ENCODE measurements at places on chromosomes 3 and 15. TPM values are rescaled to one million over a fixed set of nuclear protein-coding genes. Genes with fewer than 3 reads are reported as not detected.

CX3CR1 gene
- total RNA-seq, result not detected

DNA sequence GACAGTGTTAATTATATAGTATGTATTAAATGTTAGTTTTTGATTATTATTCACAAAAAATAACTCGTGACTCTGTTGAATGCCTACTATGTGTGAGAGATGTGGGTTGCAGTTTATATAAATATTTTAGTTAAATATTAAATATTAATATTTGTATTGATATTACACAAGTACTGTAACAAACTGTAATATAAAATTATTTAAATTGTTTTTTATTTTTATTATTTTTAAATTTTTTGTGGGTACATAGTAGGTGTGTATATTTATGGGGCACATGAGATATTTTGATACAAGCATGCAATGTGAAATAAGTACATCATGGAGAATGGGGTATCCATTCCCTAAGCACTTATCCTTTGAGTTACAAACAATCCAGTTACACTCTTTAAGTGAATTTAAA is 196.1 kb upstream of the ZNF717 start:
- DNase-seq, result no peak

PRRT3 gene
- total RNA-seq, result 1.1 TPM

- DNase-seq, result no peak
Measured at GRCh38 chr15:85780225-85780985, 14.3 kb downstream of the KLHL25 start.

UPK1B gene
- total RNA-seq, result not detected

SPTBN5 gene
- total RNA-seq, result 0.45 TPM

VPS8 gene
- 57.4 TPM for total RNA-seq

DNA sequence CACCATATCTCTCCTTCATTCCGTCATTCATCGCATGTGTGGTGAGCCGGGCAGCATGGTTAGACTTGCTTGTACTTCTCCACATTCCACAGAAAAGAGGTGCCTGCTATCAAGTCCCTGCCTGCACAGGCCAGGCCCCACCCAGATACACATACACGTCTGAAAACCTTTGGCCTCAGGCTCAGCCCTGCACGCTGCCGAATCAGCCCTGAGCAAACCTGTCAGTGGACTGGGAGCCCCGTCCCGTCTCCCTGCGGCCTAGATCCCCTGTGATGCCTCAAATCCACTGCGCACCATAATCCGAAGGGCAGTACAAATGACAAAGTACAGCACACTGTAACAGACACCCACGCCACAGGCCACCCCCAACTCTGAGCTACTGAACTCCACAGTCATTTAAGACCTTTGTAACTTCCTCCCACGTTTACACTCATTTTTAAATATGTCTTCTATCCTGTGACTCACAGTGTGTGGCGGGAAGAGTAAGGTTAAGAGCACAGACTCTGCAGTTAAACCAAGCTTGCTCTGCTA is 67.1 kb downstream of the MB21D2 start:
- no peak for DNase-seq

GRCh38 chr3:168044049-168044448 is 51.7 kb downstream of the GOLIM4 start:
- no peak for DNase-seq

DNA sequence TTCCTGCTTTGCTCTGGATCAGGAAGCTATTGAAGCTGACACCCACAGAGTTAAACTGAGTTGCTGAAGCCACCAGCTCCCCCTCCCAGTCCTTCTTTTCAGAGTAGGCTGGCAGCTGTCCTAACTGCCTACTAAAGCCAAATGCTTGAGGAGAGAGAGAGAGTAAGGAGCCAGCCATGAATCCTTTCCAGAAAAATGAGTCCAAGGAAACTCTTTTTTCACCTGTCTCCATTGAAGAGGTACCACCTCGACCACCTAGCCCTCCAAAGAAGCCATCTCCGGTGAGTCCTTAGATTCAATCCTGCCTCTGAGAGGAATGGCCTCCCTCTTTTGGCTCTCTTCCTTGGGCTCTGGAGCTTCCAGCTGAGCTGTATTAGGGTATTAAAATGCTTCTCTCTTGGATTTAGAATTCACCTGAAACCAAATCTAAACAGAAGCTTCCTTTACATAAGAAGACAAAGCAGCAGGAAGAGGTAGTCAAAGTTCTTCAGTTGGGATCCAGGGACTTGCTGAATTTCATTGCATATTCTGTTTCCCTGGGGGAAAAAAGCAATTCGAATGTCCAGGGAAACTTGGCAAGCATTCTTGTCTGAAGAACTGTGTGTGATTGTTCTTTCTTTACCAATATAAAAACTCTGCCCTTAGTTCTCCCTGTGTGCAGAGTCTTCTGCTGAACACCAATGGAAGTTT is at the start of gene SLC15A2:
Gene SLC15A2, plus strand, starts transcription at position 101 of the 690 bp plus-strand sequence. Its CDS starts 76 bp downstream, at position 177.
- DNase-seq, result peak; percentile 52

GRCh38 chr15:100687582-100688141 is 85.3 kb downstream of the ASB7 start:
- DNase-seq, result no peak

GRCh38 chr3:149468504-149469212 is 5.8 kb upstream of the TM4SF4 start:
- no peak for DNase-seq

SIN3A gene
- total RNA-seq, result 22.7 TPM

- DNase-seq, result no peak
Measured at GRCh38 chr3:177447938-177448337, 250.7 kb upstream of the TBL1XR1 start.

GRCh38 chr3:168165390-168166269 is 69.9 kb upstream of the GOLIM4 start:
- peak; percentile 82 for DNase-seq

GRCh38 chr3:133092681-133093080 is 54.5 kb downstream of the TMEM108 start:
- peak; percentile 30 for DNase-seq

AGTR1 gene
- 5.6 TPM for total RNA-seq

RAMAC gene
- 24.8 TPM for total RNA-seq

GRCh38 chr3:114863848-114864247 is 283.2 kb downstream of the ZBTB20 start:
- no peak for DNase-seq

DNA sequence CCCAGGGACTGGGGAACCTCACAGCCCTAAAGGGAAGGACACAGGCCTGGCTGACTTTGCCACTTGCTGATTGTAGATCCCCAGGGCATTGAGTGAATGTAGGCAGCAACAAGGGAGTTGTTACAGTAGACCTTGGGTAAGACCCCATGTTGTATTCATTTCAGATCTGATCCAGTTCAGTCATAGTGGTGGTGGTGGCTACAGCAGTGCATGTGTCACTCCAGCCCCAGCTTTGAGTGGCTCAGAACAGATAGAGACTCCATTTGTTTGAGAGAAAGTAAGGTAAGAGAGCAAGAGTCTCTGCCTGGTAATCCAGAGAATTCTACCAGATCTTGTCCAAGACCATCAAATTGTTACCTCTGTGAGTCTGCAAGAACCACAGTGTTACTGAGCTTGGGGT is 278.7 kb upstream of the SATB1 start:
- DNase-seq, result no peak

DNA sequence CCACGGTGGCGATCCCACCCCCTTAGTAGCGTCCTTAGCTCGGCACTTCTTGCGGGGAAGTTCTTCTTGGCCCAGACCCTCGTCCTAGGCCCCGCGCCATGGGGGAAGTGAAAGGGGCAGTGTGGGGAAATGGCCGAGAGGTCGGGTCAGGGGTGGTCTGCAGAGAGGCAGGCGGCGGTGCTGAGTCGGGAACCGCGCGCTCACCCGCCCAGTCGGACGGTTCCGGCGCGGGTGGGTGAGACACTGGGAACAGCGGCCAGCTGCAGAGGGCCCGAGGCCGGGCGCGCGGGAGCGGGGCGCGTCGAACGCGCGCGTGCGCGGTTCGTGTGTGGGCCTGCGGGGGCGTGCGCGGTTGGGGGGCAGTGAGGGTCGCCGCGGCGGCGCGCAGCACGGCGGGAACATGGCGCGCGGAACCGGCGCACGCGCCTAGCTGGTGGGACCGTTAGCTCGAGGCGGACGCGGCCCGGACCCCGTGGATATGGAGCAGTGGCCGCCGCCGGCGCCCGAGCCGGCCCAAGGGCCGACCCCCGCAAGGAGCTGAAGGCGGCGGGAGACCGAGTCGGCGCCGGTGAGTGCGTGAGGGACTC is 246.9 kb downstream of the GOLGA6L6 start:
- no peak for DNase-seq

LRRC3B gene
- total RNA-seq, result not detected

DNA sequence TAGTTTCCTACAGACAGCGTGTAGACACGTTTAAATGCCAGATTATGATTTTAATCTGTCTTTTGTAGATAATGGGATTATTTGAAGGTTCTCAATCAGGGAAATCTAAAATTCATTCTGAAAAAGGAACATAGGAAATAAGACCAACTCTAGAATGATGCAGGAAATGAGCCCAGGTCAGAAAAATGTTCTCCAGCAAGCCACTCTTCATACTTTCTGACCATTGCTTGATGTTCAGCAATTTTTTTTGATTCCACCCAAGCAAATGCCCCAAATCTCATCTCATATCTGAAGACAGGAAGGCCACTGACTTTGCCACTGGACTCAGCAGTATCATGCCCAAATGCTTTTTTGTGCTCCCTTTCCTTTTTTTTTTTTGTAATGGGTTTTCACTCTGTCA is 373.4 kb downstream of the LPP start:
- DNase-seq, result no peak

GRCh38 chr3:11282250-11283138 is 10.3 kb downstream of the ATG7 start:
- DNase-seq, result peak; percentile 12

TM4SF18 gene
- not detected for total RNA-seq

- DNase-seq, result no peak
Measured at GRCh38 chr3:97899331-97899730, 72.9 kb downstream of the RIOX2 start.

GRCh38 chr15:86916671-86917360 is 837.1 kb downstream of the AGBL1 start:
- DNase-seq, result no peak

- DNase-seq, result no peak
Measured at GRCh38 chr3:124235446-124235845, 243.5 kb upstream of the ROPN1 start.

DNA sequence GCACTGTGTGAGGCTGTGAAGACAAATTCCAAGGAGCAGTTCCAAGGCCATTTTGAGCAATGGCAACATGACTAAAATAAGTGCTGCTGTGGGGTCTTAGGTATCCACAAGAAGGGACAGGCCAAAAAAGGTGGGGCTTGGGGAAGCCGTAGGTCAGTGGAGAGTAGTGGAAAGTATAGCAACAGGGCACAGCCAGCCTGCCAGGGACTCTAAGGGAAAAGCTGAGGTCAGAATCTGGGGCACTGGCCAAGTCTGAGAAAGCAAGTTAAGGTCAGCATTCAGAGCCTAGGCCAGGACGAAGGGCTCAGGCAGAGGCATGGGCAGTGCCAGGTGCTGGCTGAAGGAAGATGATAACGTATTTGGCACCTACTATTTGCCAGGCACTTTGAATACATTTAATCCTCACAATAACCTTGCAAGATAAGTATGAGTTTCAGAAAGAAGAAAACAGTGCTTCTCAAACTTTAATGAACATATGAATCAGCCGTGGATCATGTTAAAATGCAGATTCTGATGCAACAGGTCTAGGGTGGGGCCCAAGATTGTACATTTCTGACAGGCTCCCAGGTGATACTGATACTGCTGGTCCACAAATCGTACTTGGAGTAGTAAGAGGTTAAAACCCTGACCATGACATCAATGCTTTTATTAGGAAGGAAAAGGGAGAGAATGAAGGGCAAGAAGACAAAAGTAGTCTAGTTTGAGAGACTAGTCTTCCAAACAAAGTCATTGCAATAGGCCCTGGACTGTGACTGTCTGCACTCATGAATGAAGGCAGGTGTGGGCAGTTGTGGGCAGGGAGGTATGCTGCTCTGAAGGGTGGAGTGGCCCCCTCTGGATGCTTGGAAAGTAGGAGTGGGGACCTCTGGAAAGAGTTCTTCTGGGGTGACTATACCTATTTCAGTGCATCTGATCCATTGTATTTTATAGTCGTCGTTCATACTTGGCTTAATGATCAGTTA is 106.3 kb upstream of the ANKRD28 start:
- peak; percentile 27 for DNase-seq

DNA sequence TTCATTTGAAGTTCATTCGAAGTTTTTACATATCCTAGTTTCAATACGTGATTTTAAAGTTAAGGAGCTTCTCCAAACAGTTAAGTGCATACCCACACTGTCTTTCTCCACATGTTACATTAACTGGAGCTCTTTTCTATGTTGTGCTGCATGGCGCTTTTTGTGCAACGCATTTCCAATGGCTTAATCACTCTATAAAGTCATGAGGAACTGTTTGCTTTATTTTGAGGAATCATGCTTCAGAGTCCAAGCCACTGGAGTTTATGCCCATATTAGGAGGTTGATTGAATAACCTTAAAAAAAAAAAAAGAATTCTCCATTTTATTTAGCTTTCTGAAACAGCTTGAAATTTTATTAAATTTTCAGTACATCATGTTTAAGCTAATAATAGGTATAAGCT is 109.4 kb upstream of the MBNL1 start:
- DNase-seq, result peak; percentile 43

CYP11A1 gene
- not detected for total RNA-seq

DNA sequence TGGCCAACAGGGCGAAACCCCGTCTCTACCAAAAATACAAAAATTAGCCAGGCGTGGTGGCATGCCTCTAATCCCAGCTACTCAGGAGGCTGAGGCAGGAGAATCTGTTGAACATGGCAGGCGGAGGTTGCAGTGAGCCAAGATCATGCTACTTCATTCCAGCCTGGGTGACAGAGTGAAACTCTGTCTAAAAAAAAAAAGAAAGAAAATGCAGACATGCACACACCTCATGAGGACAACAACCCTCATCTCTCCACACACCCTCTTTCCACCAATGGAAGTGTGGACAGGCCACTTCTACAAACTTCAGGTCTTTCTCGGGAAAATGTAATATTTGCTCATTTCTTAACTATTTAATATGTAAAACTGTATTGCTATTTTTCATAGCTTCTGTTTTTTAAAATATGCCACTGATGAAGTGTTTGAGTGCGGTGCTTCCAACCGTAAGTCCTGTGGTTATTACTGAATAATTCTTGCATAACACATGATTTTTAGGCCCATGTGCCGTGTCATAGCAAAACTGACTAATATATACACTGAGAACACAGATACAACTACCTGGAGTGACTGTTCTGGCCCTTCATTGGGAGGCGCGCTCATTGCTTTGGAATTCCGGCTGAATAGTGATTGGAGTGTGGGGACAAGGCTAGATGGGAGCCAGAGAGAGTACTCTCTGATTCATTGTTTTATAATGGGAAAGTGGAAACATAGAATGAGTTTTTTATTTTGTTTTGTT is 23.1 kb downstream of the LRRC31 start:
- peak; percentile 19 for DNase-seq

CAMKV gene
- not detected for total RNA-seq

DNA sequence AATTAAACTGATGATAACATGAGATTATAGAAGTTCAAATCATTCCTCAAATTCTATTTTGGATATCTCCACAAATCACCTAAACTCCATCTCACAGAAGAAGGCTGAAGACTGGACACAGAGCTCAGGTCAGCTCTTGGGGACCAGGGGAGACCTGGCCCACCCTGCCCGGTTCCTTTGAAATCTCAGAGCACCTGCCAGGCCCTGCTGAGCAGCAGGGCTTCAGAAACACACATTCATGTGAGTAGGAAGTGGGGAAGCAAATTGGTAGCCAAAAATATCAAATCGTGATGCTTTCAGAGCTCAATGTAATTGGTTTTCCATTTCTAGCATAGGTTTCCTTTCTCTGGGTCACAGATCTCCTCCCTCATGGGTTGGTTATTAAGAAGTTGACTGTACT is 76.2 kb downstream of the OCA2 start:
- DNase-seq, result no peak
